Stimulated activated CD8-positive, alpha-beta memory T cell treated with anti-CD3 and anti-CD28 coated beads, Interleukin-12 subunit alpha, Interleukin-12 subunit beta, amount 100 ng/mL, for 1 hour (primary cell): ENCODE measurements at places on chromosomes 13 and 19.

DNA sequence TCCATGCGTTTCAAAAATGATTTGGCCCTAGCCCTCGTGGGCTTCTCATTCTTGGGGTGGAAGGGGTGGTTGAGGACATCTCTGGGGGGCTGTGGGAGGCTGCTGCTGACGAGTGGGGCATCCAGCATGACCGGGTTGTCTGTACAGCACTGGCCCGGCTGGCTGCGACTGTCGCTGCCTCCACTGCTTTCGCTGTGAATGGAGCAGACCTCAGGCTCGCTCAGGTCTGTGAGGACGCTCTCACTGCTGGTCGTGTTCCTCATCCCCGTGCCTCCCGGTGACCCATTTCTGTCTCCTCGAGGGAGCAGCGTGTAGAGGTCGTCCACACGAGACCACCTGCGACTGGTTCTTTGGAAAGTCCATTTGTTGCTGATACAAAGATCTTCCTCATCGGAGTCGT, 113.7 kb downstream of the KL start:
- no peak for DNase-seq

DNA sequence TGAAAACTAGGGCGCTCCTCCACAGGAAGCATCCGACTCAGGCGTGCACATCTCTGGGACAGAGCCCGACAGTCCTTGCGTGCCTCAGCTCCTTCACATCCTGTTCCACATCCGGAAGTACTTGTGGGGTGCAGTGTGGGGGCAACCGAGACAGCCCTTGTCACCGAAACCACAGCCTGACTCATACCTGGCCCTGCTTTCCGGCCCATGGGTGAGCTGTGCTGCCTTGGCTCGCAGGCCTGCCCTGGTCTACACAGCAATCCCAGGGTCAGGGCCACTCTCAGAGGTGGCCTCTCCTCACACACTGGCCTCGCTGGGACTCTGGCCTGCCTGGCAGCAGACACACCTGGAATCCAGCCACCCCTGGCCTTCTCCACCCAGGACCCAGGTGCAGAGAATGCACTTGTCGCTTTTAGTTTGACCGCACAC, 100.4 kb downstream of the STK24 start:
- peak; percentile 73 for DNase-seq

DNA sequence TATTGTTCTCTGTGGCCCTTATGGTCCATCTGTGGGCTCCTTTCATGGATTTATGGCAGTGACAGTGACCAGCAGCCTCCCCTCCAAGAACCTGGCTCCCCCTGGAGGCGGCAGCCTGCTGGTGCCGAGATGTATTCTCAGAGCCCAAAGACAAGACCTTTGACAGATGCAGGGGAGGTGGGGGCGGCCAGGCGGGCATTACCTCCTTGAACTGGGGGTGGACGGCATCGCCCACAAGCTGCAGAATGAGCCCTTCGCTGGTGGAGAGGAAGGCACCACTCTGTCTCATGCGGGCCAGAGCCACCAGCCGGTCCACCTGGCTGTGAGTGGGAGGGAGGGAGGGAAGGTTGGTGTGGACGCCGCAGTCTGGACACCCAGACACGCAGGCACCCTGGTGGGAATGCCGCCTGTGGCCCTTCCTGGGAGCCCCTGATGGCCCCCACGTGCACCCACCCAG, 6.6 kb downstream of the ISOC2 start:
- no peak for DNase-seq

DNA sequence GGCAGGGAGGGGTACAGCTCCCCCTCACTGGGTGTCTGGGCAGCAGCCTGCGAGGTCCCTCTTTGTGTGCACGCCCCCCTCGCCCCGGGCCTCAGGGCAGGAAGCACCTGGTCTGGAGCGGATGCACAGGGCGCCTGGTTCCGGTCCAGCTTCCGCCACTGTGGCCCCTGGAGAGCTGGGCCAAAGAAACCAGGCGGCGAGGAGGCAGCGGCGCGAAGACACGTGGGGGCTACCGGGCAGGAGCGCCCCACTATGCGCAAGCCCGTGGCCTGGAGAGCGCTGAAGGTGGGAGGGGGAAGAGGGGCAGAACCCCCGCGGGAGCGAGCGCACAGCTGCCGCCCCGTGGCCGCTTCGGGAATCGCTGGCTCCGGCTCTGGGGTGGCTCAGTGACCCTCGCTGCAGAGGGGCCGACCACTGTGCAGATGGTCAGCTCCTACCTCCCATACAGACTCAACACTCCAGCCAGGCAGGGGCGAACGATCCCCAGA, 1.7 kb upstream of the LYL1 start:
- no peak for DNase-seq

DNA sequence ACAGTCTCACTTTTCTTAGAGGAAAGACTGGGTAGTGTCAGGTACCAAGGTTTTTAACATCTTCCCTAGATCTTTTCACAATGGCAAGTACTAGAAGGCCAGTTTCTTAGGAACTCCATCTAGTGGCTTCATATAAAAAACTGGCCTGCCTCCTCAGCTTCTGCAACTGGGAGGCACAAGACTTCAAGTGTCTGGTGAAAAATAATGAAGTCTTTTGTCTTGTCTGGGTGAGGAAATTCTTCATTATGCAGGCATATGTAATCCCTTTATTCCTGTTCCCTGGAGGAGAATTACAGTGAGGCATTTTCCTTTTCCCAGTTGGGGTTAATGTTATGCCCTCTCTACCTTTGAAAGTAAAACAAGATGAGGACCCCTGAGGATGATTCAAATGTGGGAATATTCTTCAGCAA, 300.5 kb downstream of the NALCN start:
- no peak for DNase-seq

- DNase-seq, result no peak
Measured at GRCh38 chr13:93559718-93560117, 333.1 kb downstream of the GPC6 start.

DNA sequence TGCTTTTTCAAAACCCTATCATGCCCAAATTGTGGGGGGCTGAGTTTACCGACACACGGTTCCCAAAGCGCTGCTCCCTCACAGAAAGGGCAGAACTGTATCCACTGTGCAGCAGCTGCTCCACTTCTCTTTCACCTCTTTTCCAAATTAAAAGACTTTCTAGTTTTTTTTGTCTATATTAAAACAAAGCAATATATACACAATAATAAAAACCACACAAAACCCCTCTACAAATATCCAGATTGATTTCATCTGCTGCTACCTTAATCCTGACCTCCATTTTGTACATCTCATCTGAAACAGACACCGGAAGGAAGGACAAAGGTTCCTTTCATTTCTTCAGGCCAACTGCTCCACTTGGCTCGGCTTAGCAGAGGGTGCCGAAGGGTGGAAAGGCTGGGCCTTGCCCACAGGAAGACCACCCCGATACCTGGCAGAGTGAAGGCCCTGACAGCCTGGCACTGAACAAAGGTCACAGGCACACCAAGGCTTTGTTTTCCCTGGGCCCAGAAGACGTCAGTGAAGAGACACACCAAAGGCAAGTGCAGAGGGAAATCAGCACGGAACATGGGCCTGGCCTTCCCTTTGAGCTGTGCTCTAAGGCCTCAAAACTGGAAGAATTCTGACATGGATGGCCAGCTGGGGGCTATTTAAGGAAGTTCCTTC, 71.6 kb downstream of the LATS2 start:
- no peak for DNase-seq

DNA sequence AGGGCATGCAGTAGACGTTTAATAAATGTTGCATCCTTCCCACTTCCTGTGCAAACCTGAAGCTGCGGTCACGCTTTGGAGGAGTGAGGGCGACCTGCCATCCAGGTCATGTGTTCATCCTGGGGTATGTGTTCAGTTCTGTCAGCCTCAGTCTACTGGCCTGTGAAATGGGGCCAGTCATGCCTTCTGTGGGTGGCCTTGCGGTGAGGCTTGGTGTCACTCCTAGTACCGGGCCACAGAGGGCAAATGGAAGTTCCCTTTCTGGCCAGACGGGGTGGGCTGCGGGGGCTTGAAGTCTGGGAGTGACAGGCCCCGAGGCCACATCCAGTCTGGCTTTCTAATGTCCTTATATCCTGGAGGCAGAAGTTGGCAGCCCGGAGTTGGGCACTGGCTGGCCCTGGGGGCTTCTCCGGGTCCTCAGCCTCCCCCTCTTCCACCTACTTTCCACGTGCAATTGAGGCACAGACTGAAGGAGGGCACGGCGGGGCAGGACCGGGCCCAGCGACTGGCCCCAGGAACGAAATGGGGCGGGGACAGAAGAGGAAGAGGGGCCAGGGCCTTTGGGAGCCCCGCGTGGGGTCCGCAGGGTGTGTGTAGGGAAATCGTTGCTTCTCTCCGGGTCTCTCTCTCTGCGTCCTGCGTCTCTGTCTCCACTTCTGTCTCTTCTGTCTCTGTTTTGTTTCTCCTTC, 11.1 kb downstream of the PDE4A start:
- DNase-seq, result no peak
